ENCODE measurements at places on chromosomes 2 and 18.

DNA sequence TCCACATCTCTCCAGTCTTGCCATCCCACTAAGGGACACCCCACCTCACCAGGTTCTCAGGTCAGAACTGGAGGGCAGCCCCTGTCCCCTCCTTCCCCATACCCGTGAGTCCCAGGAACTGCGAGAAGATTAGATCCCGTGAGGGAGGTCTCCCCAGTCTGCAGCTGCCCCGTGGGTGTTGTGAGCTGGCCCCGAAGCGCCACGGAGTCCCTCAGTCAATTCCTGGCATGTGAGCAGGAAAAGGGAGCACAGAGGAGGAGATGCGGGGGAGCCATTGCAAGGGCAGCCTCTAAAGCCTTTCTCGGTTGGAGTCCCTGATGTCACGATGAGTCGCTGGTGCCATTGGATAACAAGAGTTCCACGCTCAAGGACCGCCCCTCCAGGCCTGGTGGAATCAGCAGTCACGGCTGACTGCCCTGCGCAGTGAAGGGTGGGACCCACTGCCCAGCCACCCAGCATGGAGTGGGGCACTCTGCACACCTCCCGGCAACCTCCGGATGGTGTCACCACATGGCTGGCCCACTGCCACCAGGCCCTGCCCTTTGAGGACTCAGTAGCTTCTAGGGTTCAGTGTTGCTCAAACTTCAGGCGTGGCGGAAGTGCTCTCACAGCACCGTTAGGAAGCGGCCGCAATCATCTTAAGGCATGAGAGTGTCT is 434.9 kb upstream of the MYT1L start:
- DNase-seq: no peak

- no peak for DNase-seq
Measured at GRCh38 chr2:48845684-48846083, 90.2 kb upstream of the LHCGR start.

- DNase-seq: no peak
Measured at GRCh38 chr18:2143636-2144035, 427.7 kb downstream of the METTL4 start.

- no peak for DNase-seq
Measured at GRCh38 chr2:10779776-10780490, 32.7 kb downstream of the PDIA6 start.

- DNase-seq: no peak
Measured at GRCh38 chr2:64655018-64655664, 1.4 kb upstream of the SERTAD2 start.

- no peak for DNase-seq
Measured at GRCh38 chr18:25805939-25806338, 284.5 kb downstream of the SS18 start.

DNA sequence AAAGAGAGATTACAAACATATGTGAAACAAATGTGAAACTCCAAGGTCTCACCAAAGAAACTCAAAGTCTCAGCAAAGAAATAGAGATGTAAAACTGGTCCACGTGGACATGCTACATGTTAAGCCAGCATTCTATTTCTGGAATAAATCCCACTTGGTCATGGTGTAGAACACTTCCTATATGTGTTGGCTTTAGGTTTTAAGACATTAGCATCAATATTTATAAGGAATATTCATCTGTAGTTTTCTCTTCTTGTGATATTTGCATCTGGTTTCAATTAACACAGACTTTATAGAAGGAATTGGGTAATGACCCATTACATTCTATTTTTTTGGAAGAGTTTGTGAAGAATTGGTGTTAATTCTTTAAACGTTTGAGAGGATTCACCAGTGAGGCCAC is 133.1 kb downstream of the COPS8 start:
- no peak for DNase-seq

Data from midbrain (tissue), 1 donor.